ENCODE measurements at places on chromosomes 7 and 10.

GRCh38 chr10:34904191-34904590, 89.1 kb upstream of the PARD3 start:
- H3K4me3 ChIP-seq, result no peak overlapping the region
- DNase-seq, result no peak
- no peak overlapping the region for H3K27ac ChIP-seq
- no peaks in the 10 kb centered on the region for H3K27me3 ChIP-seq
- no peaks in the 10 kb centered on the region for H3K4me1 ChIP-seq
- H3K36me3 ChIP-seq, result no peaks in the 10 kb centered on the region

GRCh38 chr7:130882396-130882795, 148.4 kb upstream of the KLF14 start:
- H3K4me3 ChIP-seq, result no peak overlapping the region
- DNase-seq, result no peak
- H3K27me3 ChIP-seq, result no peaks in the 10 kb centered on the region
- H3K36me3 ChIP-seq, result peaks cover 11% of the 10 kb centered on the region

- no peaks in the 10 kb centered on the region for H3K36me3 ChIP-seq
- H3K27ac ChIP-seq, result no peak overlapping the region
- no peak overlapping the region for H3K4me3 ChIP-seq
- no peak for DNase-seq
Measured at GRCh38 chr10:75042292-75042974, 69.0 kb upstream of the SAMD8 start.

DNA sequence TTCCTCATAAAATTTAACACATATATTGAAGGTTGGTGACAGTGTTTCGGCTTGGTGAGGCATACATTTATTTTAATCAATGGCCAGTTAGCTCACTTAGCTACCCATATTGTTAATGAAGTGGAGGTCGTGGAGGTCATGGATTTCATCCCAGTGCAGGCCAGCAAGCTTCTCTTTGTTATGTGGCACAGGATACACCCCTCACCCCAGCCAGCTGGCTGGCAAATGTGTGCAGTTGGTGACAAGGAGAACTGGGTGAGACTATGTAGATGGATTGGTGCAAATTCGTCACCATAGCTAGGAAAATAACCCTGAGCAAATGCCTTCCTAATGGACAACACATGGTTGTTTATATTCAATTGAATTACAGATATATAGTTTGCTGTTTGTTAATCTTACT, 50.5 kb upstream of the FOXP2 start:
- no peaks in the 10 kb centered on the region for H3K27me3 ChIP-seq
- H3K36me3 ChIP-seq, result no peaks in the 10 kb centered on the region
- H3K27ac ChIP-seq, result no peak overlapping the region
- H3K4me1 ChIP-seq, result no peaks in the 10 kb centered on the region
- no peak overlapping the region for H3K4me3 ChIP-seq
- no peak for DNase-seq
